Large intestine (tissue), 12 donors: ENCODE measurements at places on chromosomes 16 and 17.
A peak's percentile ranks its signal among the peaks of the same experiment; 100 is the strongest.

DNA sequence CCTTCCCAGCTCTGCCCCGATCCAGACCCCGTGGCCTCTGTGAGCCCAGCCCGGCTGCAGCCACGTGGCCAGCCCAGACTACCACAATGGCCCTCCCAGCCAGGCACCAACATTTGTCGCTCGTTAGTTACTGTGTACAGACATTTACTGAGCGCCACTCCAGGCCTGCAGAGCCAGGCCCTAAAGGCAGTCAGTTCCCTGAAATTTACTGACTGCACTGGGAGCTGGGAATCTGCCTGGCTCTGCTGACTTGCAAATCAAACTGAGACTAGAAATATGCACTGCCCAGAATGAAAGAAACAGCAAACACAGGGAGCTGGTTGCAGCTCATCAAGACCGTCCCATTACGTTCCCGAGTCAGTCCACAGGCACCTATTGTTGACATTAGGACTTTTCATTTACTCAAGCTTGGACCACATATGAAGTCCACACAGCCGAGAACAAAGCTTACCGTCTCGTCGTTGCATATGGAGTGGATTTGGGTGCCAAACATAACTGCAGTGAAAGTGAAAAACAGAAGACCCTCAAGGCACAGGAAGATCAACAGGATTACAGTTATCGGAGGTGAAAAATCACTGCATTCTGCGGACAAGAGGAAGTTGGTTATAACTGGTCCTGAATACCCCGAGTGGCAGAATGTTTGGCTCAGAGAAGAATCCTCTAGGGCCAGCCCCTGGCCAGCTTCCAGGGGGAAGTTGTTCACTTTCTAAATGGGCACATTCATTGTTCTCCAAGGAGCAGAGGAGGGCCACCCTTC lies 34.5 kb downstream of the ZDHHC7 start:
- DNase-seq: no peak

GRCh38 chr16:57727610-57728009 lies 8.0 kb upstream of the KATNB1 start:
- no peak for DNase-seq

GRCh38 chr17:50213026-50214022 lies 11.9 kb upstream of the COL1A1 start:
- no peak for DNase-seq

GRCh38 chr16:80592273-80592672 lies 51.5 kb downstream of the DYNLRB2 start:
- DNase-seq: no peak

- peak; percentile 51 for DNase-seq
These were observed 861 bp downstream of the RAB11FIP3 start for GRCh38 chr16:426115-426905.

- DNase-seq: no peak
These were observed 63.8 kb downstream of the RAP1GAP2 start for GRCh38 chr17:2860045-2860444.

- DNase-seq: peak; percentile 27
These were observed 31.6 kb downstream of the PHKB start for GRCh38 chr16:47492428-47493377.

GRCh38 chr17:37476431-37477120 lies 13.1 kb upstream of the DUSP14 start:
- no peak for DNase-seq
